ENCODE measurements at places on chromosomes 6 and 20.

GRCh38 chr20:1265916-1266166 lies 253 bp upstream of the SNPH start:
- no peak for DNase-seq

DNA sequence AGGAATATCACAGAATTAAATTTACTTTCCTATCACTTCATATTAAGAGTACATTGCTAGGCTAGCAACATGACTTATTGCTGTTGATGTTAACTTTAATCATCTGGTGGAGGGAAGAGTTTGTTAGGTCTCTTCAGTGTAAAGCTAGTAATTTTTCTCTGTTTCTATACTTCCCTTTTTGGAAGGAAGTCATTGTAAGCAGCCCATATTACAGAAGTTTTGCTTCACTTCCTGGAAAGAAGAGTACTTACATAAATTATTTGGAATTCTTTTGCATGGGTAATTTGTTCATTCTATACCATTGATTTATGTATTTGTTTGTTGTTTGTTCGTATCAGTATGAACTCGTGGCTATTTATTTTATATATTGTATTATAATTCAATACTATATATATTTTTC lies 405.2 kb downstream of the RFPL4B start:
- no peak for DNase-seq

GRCh38 chr20:63345328-63346100 lies 15.6 kb downstream of the CHRNA4 start:
- DNase-seq, result no peak

- DNase-seq, result no peak
Observed at GRCh38 chr6:144310765-144311164, 25.6 kb downstream of the UTRN start.

DNA sequence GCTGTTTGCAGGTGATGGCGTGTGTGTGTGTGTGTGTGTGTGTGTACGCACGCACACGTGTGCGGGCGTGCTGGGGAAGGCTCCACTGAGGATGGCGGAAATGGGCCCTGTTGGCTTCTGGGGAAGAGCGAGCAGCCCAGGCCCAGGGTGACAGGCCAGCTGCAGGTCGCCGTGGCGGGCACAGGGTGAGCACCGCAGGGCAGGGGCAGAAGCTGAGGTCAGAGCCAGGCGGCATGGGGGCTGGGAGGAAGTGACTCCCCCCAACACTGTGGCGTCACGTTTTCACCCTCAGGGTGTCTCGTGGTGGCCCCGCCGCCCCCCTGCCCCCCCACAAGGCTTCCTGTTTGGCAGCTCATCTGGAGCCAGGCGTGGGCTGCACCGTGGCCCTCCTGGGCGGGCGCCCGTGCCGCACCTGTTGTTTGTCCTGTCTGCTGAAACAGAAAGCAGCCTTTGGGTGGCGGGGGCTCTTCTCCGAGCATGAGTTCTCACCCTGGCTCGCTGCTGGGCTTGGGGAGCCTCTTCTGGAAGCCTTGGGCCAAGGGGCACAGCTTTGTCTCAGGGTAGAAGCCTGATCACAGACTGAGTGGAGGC lies 7.1 kb downstream of the RBM38 start:
- DNase-seq, result peak; percentile 92
